ENCODE measurements at places on chromosomes 4 and X. TPM values are rescaled to one million over a fixed set of nuclear protein-coding genes. Genes with fewer than 3 reads are reported as not detected.

Gene POU3F4
- 3.6 TPM for total RNA-seq

DNA sequence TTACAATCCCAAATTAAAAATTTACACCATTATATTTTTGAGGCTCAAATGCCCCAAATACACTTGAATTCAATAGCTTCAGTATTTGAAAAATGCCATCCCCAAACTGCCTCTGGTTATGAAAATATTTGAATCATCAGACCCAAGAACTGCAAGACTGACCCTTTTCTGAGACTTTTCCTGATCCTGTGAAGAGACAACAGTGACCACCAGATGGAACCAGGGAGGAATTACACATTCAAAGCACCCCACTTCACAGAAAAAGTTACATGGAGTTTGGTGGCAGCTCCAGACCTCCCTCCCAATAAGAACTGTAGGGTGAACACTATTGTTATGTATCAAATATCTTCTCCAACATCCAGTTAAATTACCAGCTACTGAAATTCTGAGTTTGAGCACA lies 44.0 kb upstream of the SCD5 start:
- no peak overlapping the region for H3K4me3 ChIP-seq
- peaks cover 56% of the 10 kb centered on the region for H3K36me3 ChIP-seq
- no peak for DNase-seq

- H3K27ac ChIP-seq, result no peak overlapping the region
- H3K4me1 ChIP-seq, result no peaks in the 10 kb centered on the region
- no peak overlapping the region for H3K4me3 ChIP-seq
- no peaks in the 10 kb centered on the region for H3K27me3 ChIP-seq
- H3K36me3 ChIP-seq, result peaks cover 15% of the 10 kb centered on the region
Measured at GRCh38 chrX:147565237-147565636, 346.5 kb upstream of the FMR1 start.

Gene SSR4
- 203 TPM for total RNA-seq

- no peak overlapping the region for H3K4me3 ChIP-seq
- H3K27me3 ChIP-seq, result no peaks in the 10 kb centered on the region
- no peaks in the 10 kb centered on the region for H3K4me1 ChIP-seq
- peaks cover 44% of the 10 kb centered on the region for H3K36me3 ChIP-seq
- no peak for DNase-seq
- H3K27ac ChIP-seq, result no peak overlapping the region
Measured at GRCh38 chr4:159937595-159937994, 834.7 kb downstream of the RAPGEF2 start.

DNA sequence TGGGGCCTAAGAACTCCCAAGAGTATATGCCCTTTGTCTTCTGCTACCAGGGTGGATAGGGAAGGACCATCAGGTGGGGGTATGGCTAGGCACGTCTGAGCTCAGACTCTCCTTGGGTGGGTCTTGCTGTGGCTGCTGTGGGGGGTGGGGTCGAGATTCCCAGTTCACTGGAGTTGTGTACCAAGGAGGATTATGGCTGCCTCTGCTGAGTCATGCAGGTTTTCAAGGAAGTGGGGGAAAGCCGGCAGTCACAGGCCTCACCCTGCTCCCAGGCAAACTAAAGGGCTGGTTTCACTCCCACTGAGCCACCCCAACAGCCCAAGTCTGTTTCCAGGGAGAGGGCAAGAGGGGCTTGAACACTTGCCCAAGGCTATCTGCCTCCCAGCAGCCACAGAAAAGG lies 249.7 kb downstream of the NR3C2 start:
- no peak for DNase-seq
- 0 out of 2 replicates have a peak, but pooled peaks cover 4% of the 10 kb centered on the region for H3K4me1 ChIP-seq

DNA sequence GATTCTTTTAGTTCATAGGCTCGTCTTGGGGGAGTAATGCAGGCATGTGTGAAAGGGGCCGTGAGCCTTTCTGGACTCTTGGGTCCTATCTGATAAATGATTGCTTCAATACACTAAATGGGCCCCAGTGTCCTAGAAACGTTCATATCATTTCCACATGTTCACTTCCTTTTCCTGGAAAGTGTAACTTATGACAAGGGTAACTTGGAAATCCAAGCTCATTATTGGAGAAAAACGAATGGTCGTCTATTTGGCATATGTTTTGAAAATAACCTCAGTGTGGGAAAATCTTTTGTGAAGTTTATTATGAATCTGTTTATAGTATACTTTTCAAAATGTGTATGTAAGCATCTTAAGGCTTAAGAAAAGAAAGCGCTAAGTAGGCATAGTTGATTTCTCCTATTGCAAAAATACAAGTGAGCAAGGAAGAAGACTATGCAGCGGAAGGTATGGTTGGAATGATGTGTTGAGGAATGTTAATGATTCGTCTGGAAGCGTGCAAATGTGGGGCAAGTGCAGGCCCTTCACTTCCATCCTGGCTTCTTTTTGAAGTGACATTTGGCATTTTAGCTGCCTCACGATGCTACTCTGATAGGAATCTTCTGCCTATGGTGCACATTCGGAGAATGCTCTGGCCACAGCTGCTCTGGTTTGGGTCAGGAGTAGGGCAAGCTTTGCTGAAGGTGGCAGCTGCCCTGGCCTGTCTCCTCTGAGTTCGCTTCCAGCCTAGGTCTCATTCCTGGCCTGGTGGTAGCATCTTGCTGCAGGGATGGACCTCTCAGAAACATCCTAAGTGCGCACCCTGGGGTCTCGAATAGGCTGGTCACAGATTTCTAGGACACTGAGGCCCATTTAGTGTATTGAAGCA lies 49.5 kb upstream of the STOX2 start:
- no peak overlapping the region for H3K4me3 ChIP-seq
- no peak for DNase-seq
- peaks cover 17% of the 10 kb centered on the region for H3K4me1 ChIP-seq
- H3K27ac ChIP-seq, result no peak overlapping the region
- H3K27me3 ChIP-seq, result peaks cover 16% of the 10 kb centered on the region

GRCh38 chr4:4408132-4408523 lies 21.2 kb downstream of the NSG1 start:
- H3K27ac ChIP-seq, result no peak overlapping the region
- no peaks in the 10 kb centered on the region for H3K36me3 ChIP-seq
- DNase-seq, result no peak
- H3K27me3 ChIP-seq, result no peaks in the 10 kb centered on the region
- no peak overlapping the region for H3K4me3 ChIP-seq
